ENCODE measurements at places on chromosomes 3 and 15.

DNA sequence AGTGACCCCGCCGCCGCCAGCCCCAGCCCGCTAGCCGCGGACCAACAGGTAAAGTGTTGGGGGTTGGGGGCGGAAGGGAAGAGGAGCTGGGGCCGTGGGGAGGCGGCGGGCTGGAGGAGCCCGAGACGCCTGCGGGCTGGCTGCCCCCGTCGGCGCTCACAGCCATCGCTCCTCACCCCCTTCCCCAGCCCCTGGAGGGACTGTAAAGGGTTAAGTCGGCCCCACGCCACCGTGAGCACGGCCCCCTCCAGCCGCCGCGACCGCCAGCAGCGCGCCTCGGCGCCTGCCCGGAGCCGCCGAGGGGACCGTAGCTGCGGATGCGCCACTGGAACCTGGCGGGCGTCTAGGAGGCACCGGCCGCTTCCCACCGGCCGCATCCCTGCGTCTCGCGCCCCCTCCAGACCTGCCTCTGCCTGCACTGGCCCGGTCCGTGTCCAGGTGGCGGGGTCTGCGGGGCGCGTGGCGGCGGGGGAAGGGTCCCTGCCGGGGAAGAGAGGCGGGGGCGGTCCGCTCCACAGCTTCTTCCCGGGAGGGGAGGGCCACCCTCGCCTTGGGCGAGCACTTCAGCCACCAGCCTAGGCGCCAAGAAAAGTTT, 522 bp downstream of the MED12L start:
- peak; percentile 32 for DNase-seq

DNA sequence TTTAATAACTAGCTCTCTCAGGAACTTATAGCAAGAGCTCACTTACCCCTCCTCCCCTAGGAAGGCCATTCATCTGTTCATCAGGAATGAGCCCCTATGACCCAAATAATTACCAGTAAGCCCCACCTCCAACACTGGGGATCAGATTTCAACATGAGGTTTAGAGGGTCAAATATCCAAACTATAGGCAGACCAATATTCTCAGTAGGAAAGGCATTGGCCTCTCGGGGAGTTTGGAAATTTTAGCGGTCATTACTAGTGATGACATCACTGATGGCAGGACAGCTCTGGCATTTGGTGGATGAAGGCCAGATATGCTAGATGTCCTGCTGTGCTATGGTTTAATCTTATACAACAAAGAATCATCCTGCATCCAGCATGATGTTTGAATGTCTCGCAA, 15.2 kb upstream of the CD47 start:
- no peak for DNase-seq

DNA sequence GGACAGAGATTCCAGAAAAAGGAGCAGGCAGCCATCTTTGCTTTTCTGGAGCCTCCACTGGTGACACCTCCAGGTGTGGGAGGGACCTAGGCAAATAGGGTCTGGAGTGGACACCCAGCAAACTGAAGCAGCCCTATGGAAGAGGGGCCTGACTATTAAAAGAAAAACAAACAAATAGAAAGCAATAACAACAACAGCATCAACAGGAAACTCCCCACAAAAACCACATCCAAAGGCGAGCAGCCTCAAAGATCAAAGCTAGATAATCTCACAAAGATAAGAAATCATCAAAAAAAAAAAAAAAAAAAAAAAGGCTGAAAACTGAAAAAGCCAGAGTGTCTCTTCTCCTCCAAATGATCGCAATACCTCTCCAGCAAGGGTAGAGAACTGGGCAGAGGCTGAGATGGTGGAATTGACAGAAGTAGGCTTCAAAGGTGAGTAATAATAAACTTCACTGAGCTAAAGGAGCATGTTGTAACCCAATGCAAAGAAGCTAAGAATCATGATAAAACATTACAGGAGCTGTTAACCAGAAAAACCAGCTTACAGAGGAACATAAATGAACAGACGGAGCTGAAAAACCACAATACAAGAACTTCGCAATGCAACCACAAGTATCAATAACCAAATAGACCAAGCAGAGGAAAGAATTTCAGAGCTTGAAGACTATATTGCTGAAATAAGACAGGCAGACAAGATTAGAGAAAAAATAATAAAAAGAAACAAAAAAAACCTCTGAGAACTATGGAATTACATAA, 225.4 kb downstream of the CTNNB1 start:
- no peak for DNase-seq

DNA sequence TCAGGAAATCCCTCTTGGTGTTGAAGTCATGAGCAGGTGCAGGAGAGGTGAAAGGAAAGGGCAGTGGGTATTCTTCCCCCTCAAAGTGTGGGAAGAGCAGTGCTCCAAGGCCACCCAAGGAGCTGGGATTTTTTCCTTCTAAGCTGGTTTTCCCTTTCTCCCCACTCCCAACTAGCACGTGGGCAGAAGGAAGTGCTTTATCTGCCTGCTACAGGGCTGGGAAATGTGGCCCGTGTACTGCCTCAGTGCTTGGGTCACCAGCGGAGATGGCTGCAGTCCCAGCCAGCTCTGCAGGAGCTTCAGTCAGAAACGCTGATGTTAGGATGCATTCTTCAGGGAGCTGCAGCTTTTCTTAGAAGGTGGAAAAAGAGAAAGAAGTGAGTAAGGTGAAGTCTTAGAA, 99.2 kb downstream of the CACNA1D start:
- DNase-seq, result no peak

GRCh38 chr15:66702787-66703539, 927 bp downstream of the SMAD6 start:
- DNase-seq, result no peak

GRCh38 chr3:124935264-124935663, 713 bp upstream of the MUC13 start:
- no peak for DNase-seq
